ENCODE measurements at places on chromosomes 7 and 10.

- no peak for DNase-seq
Measured at GRCh38 chr7:96300986-96301385, 20.9 kb downstream of the SLC25A13 start.

DNA sequence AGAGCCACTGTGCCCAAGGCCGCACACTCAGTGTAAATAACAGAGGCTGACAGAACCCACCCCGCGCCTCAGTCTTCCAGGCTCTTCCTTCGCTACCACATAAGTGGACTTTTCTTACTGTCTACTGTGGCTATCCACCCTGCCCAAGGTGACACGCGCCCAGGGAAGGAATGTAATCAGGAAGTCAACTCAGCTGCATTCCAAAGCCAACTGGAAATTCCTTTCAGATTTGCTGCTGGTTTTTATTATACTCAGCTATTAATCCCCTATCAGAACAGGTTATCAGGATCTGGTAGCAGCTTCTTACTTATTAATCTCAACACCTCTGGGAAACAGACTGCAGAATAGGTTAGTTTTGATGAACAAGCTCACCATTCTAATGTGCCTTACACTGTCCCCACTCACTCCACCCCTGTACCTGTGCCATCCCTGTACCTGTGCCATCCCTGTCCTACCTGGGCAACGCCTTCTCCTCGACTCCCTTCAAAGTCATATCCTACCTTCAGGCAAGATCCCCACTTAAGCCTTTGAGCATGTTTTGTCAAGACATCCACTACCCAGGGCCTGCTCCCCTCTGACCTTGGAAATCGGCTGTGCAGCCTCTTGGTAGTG, 90.7 kb downstream of the NHLRC2 start:
- DNase-seq, result peak; percentile 34

GRCh38 chr7:150901160-150902035, 49.1 kb downstream of the AOC1 start:
- no peak for DNase-seq

GRCh38 chr10:101162677-101163076, 31.6 kb downstream of the TLX1 start:
- DNase-seq, result no peak

DNA sequence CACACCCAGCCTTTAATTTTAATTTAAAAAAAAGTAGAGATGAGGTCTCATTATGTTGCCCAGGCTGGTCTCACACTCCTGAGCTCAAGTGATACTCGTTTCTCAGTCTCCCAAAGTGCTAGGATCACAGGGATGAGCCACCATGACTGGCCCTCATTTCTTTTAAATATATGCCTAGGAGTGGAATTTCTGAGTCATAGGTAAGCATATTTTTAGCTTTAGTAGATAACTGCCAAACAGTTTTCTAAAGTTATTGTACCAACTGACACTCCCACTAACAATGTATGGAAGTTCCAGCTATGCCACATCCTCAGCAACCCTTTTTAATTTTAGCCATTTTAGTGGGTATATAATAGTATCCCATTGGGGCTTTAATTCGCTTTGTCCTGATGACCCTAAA, 13.8 kb upstream of the PPIF start:
- DNase-seq, result peak; percentile 22

DNA sequence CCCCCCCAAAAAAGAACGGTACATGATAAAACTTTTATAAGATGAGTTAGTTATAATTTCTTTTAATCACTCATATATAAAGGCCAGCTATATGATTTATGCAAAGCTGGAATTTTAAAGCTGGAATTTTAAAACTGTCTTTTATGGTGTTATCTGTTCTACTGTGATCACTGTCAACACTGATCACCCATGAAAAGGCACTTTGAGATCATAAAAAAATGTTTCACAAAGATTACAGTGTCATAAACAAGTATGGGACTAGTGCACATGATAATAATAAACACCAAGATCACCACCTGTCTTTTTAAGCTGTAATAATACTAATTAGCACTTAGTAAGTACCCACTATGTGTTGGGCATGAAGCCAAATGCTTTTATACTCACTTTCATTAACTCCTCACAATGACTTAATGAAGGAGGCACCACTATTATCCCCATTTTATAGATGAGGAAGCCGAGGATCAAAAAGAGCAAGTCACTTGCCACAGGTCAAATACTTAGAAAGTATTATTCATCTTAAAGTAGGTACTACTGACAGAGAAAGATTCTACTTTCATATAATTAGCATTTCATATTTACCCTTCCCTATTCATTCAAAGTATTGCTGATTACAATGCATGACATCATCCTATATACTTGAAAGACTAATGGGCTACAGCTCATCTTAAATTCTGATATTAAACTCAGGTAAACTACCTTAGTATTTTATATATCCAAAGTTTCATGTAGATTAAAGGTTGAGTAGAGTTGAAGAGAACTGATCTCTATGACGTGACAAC, 8.3 kb upstream of the RHOBTB1 start:
- no peak for DNase-seq

- no peak for DNase-seq
Measured at GRCh38 chr10:68781613-68782574, 45.4 kb upstream of the STOX1 start.

DNA sequence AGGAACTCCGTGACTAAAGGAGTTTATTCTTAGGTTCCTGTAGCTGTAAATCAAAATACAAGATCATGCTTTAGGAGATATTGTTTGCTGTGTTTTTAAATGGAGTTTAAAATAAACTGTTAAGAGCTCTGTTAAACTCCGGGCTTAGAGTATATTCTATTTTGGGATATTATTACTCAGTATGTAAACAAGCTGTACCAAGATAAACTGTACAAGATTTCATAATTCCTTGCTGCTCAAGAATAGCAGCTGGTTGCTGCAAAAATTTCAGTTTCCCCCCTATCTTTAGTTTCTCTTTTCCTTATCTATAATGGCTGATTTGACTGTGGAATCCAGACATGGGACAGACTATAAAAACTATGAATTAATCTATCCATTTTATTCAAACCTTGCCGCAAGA, 215.7 kb downstream of the HTR7 start:
- peak; percentile 69 for DNase-seq

DNA sequence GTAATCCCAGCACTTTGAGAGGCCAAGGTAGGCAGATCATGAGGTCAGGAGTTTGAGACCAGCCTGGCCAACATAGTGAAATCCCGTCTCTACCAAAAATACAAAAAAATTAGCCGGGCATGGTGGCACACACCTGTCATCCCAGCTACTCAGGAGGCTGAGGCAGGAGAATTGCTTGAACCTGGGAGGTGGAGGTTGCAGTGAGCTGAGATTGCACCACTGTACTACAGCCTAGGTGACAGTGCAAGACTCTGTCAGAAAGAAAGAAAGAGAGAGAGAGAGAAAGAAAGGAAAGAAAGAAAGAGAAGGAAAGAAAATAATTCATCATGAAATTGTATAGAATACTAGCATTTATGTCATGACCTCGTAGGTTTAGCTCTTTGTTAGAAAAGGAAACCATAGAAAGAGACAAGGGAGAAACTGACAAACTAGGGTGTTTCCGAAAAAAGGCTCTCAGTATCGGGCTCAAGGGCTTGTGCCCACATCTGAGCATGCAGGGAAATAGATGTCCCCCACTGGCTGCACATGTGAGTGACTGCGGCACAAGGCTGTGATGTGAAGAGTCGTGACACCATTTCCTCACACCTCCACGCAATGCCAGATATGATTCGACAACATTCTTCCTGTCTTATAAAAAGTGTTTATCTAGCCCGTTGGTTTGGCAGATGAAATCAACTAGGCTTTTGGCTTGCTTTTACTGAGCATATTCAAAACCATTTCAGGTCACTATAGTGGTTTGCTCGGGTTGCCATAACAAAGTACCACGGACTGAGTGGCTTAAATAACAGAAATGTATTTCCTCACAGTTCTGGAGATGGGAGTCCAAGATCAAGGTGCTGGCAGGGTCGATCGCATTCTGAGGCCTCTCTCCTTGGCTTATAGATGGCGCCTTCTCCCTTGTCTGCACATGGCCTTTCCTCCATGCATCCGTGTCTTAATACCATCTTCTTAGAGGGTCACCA, 2.0 kb downstream of the SRGN start:
- peak; percentile 76 for DNase-seq

- DNase-seq, result no peak
Measured at GRCh38 chr10:11447586-11447985, 163.9 kb downstream of the USP6NL start.

GRCh38 chr10:130351466-130352290, 215.5 kb downstream of the GLRX3 start:
- DNase-seq, result no peak

GRCh38 chr7:89335490-89335889, 540.0 kb upstream of the TEX47 start:
- no peak for DNase-seq

- no peak for DNase-seq
Measured at GRCh38 chr7:73903321-73904218, 42.6 kb downstream of the TMEM270 start.

DNA sequence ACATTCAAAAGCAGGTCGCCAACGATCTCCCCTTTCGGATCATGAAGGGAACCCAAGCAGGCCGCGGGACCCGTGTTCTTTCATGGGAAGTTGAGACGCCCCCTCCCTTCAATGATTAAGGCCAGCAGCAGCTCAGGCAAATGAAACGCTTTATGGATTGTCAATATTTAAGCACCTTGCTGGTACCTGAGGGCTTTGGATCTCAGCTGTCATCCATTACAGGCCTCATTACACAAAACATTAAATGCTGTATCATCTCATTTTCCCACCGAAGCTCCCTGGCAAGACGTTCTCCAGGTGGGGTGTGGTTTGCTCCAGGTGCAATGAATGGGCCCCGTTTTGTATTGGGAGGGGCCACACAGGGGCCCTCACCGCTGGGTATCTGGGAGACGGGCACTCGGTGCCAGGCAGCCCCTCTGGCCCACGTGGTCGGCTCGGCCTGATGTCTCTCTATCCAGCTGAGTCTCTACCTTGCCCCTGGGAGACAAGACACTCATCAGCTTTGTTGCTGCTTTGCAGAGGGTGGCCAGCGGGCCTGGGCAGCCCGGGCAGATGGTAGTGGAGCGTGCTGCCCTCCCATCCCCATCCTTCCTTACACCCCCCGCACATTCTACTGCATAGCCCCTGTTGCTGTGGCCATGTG, 456.1 kb upstream of the FOXK1 start:
- DNase-seq, result no peak

DNA sequence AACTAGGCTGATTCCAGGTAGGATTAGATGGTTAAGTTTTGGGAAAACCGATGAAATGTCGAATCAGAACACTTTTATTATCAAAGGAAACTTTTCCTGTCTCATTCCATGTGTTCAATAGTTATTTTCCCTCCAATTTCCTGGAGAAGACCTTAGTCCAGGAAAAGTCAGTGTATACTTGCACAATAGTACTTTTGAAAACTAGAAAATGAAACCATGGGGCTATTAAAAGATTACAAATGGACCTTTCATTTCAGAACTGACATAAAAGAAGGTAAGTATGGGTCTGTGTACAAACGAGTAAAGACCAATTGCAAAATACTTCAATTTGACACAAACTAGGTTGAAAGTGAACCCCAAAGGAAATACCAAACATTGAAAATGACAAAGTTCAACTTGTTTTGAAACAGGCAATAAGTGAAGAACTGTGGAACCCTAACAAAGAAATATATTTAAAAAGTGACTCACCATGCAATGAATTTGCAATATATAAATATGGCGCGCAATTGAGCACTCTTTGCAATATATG, 2.1 kb downstream of the AVPI1 start:
- peak; percentile 20 for DNase-seq
